ENCODE measurements at places on chromosomes 4 and X.

DNA sequence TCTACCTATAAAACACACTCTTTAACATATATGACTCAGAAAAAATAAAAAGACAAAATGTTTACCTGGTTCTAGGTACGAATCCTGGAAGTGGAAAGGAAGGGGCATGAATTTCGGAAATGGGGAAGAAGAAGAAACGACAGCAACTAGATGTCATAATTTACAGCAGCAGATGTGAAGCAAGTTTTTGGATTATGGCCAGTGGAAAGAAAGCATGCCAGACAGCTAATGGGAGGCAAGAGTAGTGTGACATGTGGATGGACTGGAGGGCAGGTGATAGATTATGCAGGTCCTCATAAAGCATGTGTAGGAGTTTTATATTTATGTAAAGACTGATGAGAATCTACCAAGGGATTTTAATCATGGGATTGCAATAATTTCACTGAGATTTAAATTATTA is 279.0 kb upstream of the TACR3 start:
- no peak for DNase-seq

DNA sequence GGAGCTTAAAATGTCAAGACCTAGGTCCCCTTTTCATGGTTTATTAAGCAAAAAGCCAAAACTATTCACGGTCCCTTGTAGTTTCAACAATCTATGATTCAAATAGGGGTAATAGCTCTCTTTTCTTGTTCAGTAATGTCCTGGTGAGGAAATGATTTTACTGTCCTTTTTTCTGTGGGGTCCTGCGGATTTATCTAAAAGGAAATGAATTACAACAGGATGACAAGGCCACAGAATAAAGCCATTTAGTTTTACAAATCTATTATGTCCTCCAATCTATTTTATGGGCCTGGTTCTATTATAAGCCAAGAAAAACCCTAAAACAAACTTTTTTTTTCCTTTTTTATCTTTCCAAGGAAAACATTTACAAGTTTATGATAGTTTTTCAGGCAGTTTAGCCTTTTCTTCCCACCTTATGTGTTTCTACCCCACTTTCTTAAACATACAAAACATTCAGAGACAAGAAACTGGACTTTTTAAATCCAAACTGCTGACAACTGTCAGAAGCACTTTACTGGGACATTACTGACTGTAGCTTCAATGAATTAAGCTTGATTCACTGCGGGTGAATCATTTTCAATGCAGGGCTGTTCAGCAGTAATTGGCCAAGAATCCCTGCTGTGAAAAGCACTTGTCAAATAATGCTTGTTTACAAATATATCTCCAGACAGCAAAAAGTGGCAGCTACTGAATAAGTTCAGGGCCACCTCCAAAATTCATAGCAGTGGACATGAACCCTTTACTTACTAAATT is 4.3 kb downstream of the EPHA5 start:
- no peak for DNase-seq

DNA sequence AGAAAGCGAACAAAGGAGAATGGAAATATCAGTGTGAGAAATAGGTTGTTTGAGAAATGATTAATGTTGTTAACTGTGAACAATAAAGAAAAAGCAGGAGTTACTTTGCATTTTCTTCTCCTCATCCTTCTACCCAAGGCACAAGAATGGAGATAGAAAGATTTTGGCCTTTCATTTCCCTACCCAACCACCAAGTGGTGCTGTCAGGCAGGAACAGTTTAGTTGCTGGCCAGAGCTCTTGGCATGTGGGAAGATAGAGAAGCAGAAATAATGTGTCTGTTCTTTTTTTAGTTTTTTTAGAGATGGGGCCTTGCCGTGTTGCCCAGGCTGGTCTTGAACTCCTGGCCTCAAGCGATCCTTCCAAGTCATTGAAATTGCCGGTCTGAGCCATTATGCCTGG is 12.8 kb downstream of the HOPX start:
- DNase-seq: no peak

DNA sequence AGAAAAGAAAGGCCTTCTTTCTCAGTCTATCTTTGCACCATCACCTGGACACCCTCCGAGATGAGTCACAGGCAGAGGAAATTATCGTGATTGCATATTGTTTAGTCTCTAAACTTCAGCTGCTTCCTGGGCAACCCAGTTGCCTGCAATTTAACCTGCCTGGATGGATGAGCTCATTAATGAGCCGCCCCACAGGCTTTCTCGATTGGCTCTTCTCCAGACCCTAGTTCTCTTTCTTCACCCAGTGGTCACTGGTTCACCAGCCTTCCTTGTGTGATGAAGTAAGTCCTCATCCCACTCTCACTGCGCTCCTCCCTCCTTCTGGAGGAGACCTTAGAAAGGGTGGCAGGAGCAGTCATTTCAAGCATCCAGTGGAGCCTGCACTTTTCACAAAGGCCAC is 94.4 kb downstream of the SOWAHB start:
- DNase-seq: no peak

- no peak for DNase-seq
Observed at GRCh38 chrX:71439896-71440295, 73.7 kb downstream of the TAF1 start.

- no peak for DNase-seq
Observed at GRCh38 chr4:36609661-36610060, 328.2 kb downstream of the DTHD1 start.

- no peak for DNase-seq
Observed at GRCh38 chr4:112817933-112818593, 181.1 kb downstream of the LARP7 start.

GRCh38 chr4:7430368-7430964 is 4.3 kb downstream of the PSAPL1 start:
- DNase-seq: no peak

- no peak for DNase-seq
Observed at GRCh38 chr4:86586160-86586572, 7.9 kb upstream of the PTPN13 start.

- DNase-seq: no peak
Observed at GRCh38 chr4:134027931-134028330, 173.7 kb downstream of the PABPC4L start.

- no peak for DNase-seq
Observed at GRCh38 chr4:162707962-162708361, 458.7 kb downstream of the NAF1 start.

DNA sequence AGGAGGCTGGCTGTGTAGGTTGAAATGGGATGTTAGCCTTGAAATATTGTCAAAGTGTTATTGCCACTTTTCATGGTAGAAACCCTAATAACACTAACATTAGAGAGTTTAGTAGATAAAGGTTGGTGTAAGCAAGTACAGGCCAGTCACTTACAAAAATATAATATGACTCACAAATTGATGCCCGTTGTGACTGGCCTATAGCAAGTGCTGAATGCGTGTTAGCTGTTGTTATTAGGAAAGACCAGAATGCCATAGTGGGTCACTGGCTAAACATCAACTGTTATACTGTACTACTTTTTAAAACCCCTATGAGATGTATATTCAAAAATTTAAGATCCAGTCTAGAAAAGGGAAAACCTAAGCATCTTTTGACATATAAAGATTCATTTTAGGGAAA is 20.4 kb upstream of the GDPD2 start:
- no peak for DNase-seq

GRCh38 chr4:59960143-59960542 is 1240.0 kb upstream of the ADGRL3 start:
- DNase-seq: no peak

DNA sequence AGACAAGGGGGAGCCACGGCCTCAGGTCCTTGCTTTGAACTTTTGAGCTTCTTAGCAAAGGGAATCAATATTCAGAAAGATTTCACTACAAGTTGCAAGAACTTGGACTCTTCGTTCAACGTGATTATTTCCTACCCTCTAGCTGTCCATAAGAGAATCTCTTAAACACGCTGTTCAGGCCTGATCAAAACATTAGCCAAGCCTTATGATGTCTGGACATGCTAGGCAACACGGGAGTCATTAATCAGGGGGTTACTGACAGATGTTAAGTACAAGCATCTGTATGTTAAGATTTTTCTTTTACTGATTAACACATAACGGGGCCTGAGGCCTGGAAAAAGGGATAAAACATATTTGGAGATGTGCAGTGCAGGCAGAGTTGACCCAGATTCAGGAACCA is 138.9 kb upstream of the IL1RAPL2 start:
- no peak for DNase-seq

Data from progenitor cell of endocrine pancreas (in vitro differentiated cells).